Aorta (tissue), 5 donors: ENCODE measurements at places on chromosomes 2 and 18. TPM values are rescaled to one million over a fixed set of nuclear protein-coding genes. Genes with fewer than 3 reads are reported as not detected.

The CIB4 gene
- total RNA-seq: 0.60 TPM

The TWSG1 gene
- 148 TPM for total RNA-seq

The GALNT3 gene
- 2.0 TPM for total RNA-seq

The SEC11C gene
- 38.1 TPM for total RNA-seq

The ANKRD12 gene
- 112 TPM for total RNA-seq

The CFC1 gene
- not detected for total RNA-seq

DNA sequence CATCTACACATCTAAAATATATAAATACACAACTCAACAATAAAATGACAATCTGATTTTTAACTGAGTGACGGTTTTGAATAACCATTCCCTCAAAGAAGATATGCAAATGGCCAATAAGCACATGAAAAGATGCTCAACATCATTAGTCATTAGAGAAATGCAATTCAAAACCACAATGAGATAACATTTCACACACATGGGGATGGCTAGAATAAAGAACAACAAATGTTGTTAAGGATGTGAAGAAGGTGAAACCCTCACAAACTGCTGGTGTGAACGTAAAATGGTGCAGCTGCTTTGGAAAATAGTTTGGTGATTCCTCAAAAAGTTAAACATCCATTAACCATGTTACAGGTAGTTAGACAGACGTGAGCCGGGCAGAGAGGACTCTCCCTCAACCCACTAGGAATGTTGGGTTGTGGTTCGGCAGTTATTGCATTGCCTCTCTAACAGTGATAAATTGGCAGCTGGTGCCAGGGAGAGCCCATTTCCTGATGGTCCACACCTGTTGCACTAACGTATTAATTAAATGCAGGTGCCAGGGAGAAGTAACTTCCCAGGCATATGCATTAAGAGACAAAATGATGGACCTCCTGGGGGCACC lies 22.3 kb upstream of the DUSP2 start:
- H3K27me3 ChIP-seq: no peaks in the 10 kb centered on the region
- H3K36me3 ChIP-seq: no peaks in the 10 kb centered on the region
- DNase-seq: no peak
- no peaks in the 10 kb centered on the region for H3K4me1 ChIP-seq
- H3K27ac ChIP-seq: no peak overlapping the region

DNA sequence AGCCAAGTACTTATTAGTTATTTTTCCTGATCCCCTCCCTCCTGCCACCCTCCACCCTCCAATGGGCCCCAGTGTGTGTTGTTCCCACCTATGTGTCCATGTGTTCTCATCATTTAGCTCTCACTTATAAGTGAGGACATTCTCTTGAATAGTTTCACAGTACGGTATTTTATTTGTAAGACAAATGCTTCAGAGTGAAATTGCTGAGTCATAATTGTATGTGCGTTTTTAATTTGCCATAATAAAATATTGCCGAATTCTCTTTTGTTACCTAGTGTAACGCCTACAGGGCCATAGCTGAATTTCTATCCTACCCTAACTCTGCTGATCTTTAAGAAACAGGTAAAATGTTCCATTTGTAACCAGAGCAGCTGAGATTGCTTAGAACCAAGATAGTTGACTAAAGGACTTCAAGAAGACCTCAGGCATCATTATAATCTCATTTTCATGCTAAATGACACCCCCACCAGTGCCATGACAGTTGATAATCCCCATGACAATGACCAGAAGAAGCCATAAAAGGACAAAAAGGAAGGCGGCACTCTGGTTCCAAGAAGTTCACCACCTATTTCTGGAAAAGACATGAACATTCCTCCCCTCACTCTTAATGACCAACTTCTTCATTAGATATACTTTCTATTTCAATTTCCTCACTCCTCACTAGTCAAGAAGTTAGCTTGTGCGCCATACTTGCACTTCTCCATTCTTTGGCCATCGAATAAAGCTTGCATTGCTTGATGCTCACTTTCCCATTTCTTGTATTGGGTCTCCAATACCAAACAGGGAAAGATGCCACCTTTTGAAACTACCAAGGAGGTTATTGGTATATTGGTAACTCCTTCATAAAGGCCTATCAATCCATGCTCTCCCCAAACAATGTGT lies 18.4 kb downstream of the SCN9A start:
- no peaks in the 10 kb centered on the region for H3K27me3 ChIP-seq
- no peak for DNase-seq
- H3K4me3 ChIP-seq: no peak overlapping the region
- H3K27ac ChIP-seq: no peak overlapping the region

- DNase-seq: no peak
- no peaks in the 10 kb centered on the region for H3K36me3 ChIP-seq
- no peaks in the 10 kb centered on the region for H3K4me1 ChIP-seq
Observed at GRCh38 chr2:201969938-201970785, 63.5 kb upstream of the FZD7 start.

- H3K27me3 ChIP-seq: no peaks in the 10 kb centered on the region
- DNase-seq: no peak
- no peak overlapping the region for H3K4me3 ChIP-seq
- H3K36me3 ChIP-seq: peaks cover 4% of the 10 kb centered on the region
- no peak overlapping the region for H3K27ac ChIP-seq
Observed at GRCh38 chr2:45002686-45003085, 6.6 kb downstream of the SIX2 start.

- H3K27me3 ChIP-seq: no peaks in the 10 kb centered on the region
- no peak for DNase-seq
- no peak overlapping the region for H3K27ac ChIP-seq
- H3K4me3 ChIP-seq: no peak overlapping the region
- peaks cover 2% of the 10 kb centered on the region for H3K4me1 ChIP-seq
Observed at GRCh38 chr2:154488801-154489200, 209.7 kb upstream of the KCNJ3 start.

DNA sequence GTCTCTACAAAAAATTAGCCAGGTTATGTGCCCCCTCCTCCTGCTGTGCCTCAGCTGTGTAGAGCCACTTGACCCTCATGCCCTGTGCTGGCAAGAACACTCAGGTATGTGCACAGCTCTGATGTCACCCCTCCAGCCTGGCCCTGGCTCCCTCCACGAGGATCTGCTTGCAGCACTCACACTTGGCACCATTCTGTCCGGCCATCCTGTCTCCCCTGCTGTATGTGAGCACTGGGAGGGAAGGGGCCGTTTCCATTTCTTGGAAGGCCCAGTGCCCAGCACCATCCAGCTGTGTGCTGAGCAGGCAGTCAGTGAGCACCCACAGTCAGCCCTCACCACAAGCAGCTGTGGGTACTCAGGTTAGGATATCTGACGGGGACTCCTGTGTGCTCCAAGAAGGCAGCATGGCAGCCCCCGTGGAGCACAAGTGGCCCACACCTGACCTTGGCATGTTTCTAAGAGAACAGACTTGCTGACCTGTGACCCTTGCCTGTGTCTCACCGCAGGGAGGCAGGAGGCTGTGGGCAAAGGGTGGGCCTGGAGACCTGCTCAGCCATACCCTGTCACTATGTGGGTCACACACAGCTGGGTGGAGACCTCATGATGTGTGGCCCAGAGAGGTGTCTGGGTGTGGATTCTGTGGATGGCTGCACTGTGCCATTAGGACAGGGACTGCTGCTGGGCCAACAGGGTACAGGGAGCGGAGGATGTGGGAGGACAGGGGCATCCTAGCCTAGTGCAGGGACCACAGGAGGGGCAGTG lies 31.5 kb downstream of the USP34 start:
- H3K36me3 ChIP-seq: no peaks in the 10 kb centered on the region
- no peak overlapping the region for H3K27ac ChIP-seq
- no peak overlapping the region for H3K4me3 ChIP-seq
- H3K27me3 ChIP-seq: no peaks in the 10 kb centered on the region
- no peak for DNase-seq

DNA sequence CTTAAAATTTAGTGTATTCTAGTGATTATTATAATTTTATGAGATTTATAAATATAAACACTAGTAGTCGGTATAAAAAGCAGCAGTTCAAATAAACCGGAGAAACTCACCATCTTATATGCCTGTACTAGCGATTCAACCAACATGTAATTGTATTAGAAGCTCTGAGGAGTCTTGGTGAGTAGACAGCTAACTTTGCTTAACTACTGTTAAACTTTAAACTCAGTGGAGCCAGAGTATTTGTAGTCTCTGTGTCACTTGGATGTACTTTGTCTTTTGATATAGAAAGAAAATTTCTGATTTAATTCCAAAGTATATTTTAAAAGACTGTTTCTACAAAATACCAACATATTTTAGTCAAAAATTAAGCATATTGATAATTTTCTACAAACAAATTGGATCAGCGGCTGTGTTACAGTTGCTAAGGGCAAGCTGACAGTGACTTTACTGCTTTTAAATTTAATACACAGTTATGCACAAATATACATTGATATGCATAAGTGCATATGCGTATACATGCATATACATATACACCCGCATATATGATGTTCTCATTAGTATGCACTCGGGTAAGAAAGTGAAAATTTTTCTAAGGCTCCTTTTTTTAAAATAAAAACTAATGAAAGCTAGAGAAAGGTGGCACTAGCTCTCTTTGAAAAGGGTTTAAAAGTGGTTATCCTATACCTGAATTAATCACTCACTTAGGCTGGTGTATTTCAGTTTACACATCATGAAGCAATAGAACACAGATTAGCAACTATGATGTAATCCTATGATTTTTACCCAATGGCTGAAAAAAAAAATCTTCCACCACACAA lies 374.5 kb downstream of the NCKAP5 start:
- no peaks in the 10 kb centered on the region for H3K27me3 ChIP-seq
- no peak overlapping the region for H3K27ac ChIP-seq
- H3K4me3 ChIP-seq: no peak overlapping the region
- no peaks in the 10 kb centered on the region for H3K36me3 ChIP-seq

DNA sequence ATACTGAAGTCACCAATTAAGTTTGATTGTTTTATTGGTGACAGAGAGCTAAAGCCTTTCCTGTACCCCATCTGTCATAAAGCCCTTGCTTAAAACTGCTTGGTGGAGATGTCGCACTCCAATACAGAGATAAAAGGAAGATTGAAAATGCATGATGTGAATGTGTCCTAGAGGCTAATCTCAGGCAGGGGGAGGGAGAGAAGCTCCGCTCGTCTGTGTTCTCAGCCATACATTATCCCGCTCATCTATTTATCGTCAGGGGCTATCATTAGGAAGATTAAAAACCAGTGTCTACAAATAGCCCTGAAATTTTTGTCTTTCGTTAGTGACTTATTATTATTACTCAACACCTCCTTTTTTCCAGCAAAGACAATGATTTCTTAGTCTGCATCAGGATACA lies 110.3 kb downstream of the CMPK2 start:
- no peaks in the 10 kb centered on the region for H3K36me3 ChIP-seq
- no peak overlapping the region for H3K4me3 ChIP-seq
- no peak for DNase-seq
- no peak overlapping the region for H3K27ac ChIP-seq
- H3K4me1 ChIP-seq: no peaks in the 10 kb centered on the region

- no peak for DNase-seq
- H3K4me1 ChIP-seq: no peaks in the 10 kb centered on the region
- no peak overlapping the region for H3K4me3 ChIP-seq
- no peak overlapping the region for H3K27ac ChIP-seq
- H3K36me3 ChIP-seq: no peaks in the 10 kb centered on the region
Observed at GRCh38 chr2:241014224-241014623, 15.8 kb downstream of the SNED1 start.

DNA sequence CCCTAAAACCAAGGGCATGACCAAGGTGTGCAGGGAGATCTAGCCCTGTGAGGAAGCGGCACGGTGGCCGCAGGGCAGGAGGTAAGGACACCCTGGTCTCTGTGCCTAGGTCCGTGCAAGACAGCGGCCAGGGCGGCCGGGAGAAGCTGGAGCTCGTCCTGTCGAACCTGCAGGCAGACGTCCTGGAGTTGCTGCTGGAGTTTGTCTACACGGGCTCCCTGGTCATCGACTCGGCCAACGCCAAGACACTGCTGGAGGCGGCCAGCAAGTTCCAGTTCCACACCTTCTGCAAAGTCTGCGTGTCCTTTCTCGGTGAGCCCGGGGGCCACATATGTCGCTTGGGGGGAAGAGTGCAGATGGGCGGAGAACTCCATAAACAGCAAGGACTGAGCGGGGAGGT lies 235.4 kb downstream of the ATAD2B start:
- H3K36me3 ChIP-seq: no peaks in the 10 kb centered on the region
- no peaks in the 10 kb centered on the region for H3K4me1 ChIP-seq
- peak; percentile 77 for DNase-seq
- no peaks in the 10 kb centered on the region for H3K27me3 ChIP-seq
- no peak overlapping the region for H3K4me3 ChIP-seq

DNA sequence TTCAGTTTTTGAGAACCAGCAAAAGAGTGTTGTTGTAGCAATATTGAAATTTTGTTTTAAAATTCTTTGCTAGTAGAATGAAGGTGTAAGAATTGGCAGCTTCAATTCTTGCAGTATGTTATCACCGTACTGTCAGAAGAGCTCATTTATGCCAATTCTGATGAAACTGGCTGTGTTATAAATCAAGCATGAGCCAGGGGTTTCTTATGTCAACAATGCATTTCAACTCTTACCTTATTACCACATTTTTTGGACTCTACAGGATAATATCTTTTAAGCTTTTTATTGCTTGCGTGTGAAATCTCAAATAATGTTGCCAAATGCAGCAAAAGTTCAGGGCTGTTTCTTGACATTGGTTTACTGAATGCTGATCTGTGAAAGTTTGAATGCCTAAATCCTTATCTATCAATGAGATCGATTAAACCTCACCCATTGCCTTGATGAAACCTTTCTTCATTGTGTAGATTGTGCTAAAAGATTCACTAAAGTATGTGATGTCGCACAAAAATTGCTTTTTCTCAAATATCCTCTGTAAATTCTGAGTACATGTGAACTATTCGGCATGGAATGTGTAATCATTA lies 1389.3 kb upstream of the ZEB2 start:
- H3K4me3 ChIP-seq: no peak overlapping the region
- no peaks in the 10 kb centered on the region for H3K36me3 ChIP-seq
- no peak overlapping the region for H3K27ac ChIP-seq
- H3K4me1 ChIP-seq: no peaks in the 10 kb centered on the region
- DNase-seq: no peak

DNA sequence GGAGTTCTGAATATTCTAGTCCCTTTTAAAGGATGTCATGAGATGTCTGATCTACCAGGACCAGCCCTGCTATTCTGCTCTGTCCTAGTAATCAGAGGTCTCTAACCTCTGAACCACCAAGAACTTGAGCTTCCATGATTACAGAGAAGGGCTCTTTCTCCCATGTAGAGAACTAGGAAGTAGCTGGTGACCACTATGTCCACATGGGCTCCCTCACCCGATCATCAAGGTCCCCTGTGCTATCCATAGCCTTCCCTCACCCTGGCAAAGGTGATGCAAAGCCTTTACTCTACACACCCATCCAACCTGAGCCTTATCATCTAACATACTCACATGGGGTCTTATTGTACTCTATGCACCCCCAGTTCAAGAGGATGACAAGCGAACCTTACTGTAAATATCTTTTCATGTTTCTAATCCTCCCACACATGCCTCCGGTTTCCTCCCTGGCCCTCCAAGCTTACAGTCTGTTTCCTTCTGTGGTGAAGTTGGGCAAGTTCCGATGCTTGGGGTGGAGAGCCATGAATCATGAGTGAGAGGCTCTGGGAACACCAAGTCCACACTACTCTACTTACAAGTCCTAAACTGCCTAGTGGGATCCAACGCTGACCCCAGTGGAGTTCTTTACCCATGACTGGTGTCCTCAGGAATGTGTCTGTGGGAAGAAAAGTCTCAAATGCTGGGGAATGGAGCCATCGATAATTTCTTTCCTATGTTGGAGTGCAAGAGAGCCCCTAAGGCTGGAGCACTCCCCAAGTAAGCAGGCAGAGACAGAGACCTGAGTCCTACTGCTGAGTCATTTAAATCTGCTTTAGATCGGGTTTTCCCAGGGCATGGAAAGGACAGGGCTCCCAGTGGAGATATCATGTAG lies 73.3 kb upstream of the KLF7 start:
- peak; percentile 82 for DNase-seq
- H3K27me3 ChIP-seq: no peaks in the 10 kb centered on the region
- no peak overlapping the region for H3K4me3 ChIP-seq
